ENCODE measurements at places on chromosomes 6 and 20.

- DNase-seq: no peak
Measured at GRCh38 chr6:17167327-17167979, 65.6 kb downstream of the STMND1 start.

DNA sequence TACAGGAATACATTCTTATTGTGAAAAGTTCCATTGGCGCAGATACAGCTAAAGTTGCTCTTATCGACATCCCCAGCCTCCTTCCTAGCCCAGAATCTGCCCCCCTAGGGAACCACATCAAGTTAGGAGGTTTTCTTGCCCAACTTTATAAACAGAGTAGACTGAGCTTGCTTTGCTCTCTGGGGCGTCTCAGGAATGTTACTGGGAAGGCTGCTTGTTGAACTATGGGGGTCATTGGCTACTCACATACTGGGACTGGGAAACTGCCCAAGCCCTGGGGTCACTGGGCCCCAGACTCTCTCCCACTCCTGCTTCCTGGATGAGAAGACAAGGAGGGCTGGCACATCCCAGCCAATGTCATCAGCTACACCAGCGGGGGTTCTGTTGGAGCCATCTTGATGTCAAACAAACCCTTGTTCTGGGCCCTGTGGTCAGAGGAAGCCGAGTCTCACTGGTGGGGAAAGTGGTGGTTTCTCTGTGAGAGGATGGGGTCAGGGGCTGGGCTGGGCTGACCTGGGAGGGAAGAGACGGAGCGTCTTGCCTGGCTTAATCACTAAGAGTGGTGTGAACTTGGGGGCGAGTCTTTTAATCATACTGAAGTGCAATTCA lies 26.0 kb downstream of the BPIFB4 start:
- no peak for DNase-seq

- no peak for DNase-seq
Measured at GRCh38 chr20:21090111-21090618, 16.0 kb downstream of the LINC00237 start.

DNA sequence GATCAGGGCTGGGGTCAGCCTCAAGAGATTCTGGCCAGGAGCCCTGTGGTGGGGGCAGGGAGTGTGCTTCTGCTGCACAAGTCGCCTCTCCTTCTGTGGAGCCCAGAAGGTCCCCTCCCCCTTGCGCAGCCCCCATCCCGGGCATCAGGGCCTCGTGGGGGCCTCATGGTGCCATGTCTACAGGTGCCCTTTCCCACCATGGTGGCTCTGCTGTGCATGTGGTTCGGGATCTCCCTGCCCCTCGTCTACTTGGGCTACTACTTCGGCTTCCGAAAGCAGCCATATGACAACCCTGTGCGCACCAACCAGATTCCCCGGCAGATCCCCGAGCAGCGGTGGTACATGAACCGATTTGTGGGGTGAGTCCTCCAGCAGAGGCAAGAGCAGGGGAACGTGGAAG lies 48.1 kb downstream of the TM9SF4 start:
- DNase-seq: no peak

- no peak for DNase-seq
Measured at GRCh38 chr6:143087856-143088255, 27.2 kb downstream of the AIG1 start.

DNA sequence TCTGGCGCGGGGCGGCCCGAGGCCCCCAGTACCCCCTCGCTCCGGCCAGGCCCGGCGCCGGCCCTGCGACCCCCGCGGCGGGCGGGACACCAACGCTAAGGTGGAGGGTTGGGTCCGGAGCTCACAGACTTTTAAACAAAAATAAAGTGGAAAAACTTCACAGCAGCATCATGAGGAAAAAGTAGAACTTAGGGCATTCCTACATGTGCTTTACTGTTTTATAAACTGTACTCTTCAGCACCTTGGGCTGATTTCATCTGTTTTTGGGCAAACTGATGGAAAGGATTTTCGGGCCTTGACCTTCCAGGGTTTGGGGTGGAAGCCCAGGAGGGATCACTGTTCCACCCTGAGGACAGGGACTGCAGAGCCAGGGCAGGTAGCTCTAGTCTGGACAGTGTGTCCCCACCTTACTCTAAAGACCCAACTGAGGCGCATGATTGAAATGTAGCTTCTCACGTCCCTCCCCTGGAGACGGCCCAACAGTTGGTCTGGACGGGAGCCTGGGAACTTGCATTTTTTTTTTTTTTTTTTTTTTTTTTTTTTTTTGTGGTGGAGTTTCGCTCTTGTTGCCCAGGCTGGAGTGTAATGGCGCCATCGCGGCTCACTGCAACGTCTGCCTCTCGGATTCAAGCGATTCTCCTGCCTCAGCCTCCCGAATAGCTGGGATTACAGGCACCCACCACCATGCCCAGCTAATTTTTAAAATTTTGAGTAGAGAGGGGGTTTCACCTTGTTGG lies 740 bp downstream of the NELFCD start:
- DNase-seq: no peak

GRCh38 chr6:47375426-47375825 lies 65.7 kb upstream of the TNFRSF21 start:
- no peak for DNase-seq

DNA sequence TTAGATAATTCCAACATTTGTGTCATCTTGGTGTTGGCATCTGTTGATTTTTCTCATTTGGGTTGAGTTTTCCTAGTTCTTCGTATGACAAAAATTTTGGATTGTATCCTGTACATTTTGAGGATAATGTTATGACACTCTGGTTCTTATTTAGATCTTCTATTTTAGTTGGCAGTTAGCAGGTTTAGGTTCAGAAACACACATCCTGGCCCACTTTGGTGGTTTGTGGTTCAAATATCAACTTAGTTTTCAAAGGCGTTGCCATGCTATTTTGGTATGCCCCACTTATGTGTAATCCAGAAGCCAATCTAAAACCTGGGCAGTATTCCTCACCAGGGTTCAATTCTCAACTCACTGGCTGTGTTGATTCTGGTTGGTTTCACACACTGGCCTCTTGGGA lies 68.2 kb downstream of the NOX3 start:
- no peak for DNase-seq

DNA sequence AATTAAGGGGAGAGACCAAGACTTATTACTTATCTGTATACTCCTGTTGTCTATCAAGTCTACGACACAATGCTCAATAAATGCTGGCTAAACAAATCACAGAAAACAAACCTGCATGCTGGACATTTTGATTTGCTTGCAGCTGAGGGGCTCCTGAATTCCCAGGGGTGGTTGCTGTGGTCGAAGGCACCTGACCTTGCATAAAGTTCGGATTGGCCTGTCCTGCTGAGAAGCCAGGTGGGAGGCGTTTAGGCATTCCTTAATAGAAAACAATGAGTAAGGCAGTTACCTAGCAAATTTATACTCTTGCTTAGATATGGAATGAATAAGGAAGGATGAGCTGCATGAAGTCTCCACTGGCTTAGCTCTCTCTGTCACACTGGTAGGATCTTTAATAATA lies 50.5 kb downstream of the TP53INP2 start:
- no peak for DNase-seq

DNA sequence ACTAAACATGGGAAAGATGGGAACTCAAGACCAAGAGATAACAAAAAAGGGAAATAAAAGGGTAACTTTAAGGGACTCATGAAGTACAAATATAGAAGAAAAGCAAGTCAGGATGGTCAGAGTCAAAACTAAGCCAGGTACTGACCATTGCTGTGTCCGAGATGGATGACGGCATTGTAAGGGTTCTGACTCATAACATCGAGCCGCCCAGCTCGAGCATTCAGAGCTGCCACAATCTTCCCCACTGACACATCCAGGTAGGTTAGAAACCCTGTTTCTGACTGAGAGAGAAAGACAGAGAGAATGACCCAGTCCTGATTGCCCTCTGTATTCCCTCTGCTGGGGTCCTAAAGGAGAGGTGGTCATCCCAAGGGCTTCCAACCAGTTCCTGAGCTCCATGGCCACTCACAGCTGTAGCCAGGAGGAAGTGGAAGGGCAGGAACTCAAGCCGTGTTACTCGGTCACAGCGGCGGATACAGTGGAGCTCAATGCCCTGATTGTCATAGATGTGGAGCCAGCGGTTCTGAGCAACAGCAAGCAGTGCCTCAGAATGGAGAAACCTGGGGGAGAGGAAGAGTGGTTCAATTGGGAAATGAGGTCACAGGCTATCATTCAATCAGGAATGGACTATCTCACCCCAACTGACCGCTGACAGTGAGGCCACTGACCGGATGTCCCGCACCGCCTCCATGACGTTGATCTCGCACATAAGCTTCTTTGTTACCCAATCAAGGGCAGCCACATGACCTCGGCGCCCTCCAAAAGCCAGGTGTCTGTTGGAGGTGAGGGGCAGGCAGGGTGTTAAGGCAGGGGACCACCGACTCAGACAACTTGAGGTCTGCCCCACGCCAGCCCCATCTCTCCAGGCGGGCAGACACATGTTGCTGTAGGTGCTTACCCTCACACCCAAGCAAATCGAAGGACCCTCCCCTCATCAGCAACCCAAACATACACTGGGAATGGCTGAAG lies 1.8 kb downstream of the WDR46 start:
- DNase-seq: no peak

- DNase-seq: no peak
Measured at GRCh38 chr6:151009576-151009975, 144.1 kb downstream of the MTHFD1L start.

DNA sequence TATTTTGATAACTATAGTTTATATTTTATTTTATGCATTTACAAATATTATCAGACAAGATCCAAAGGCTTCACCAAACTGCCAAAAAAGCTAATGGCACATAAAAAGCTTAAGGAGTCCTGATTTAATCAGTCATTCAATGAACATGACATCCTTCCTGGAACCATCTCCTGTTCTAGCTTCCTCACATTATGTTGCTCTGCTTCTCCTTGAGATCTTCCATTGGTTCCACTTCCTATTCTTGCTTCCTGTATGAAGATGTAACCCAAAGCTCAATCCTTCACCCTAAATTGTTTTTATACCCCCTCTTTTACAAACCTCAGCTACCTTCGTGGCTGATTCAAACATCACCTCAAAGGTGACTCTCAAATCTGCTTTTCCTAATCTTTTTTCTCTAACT lies 4.5 kb upstream of the BRD2 start:
- DNase-seq: no peak

GRCh38 chr6:41934278-41935192 lies 7.1 kb downstream of the CCND3 start:
- no peak for DNase-seq

GRCh38 chr20:48574383-48574782 lies 253.4 kb downstream of the PREX1 start:
- no peak for DNase-seq

GRCh38 chr6:3340894-3341293 lies 82.1 kb downstream of the PSMG4 start:
- DNase-seq: no peak

DNA sequence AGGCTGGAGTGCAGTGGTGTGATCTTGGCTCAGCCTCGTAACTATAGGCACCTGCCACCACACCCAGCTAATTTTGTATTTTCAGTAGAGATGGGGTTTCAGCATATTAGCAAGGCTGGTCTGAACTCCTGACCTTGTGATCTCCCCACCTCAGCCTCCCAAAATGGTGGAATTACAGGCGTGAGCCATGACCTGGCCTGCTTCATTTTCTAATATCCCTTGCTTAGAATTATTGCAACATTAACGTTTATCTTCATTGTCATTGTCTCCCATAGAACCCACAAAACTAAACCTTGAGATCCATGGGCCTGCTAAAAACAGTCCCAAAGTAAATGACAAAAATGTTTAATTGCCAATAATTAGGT lies 6.1 kb downstream of the EEF1A1 start:
- DNase-seq: no peak

- no peak for DNase-seq
Measured at GRCh38 chr6:41336824-41337223, 1.4 kb downstream of the NCR2 start.

DNA sequence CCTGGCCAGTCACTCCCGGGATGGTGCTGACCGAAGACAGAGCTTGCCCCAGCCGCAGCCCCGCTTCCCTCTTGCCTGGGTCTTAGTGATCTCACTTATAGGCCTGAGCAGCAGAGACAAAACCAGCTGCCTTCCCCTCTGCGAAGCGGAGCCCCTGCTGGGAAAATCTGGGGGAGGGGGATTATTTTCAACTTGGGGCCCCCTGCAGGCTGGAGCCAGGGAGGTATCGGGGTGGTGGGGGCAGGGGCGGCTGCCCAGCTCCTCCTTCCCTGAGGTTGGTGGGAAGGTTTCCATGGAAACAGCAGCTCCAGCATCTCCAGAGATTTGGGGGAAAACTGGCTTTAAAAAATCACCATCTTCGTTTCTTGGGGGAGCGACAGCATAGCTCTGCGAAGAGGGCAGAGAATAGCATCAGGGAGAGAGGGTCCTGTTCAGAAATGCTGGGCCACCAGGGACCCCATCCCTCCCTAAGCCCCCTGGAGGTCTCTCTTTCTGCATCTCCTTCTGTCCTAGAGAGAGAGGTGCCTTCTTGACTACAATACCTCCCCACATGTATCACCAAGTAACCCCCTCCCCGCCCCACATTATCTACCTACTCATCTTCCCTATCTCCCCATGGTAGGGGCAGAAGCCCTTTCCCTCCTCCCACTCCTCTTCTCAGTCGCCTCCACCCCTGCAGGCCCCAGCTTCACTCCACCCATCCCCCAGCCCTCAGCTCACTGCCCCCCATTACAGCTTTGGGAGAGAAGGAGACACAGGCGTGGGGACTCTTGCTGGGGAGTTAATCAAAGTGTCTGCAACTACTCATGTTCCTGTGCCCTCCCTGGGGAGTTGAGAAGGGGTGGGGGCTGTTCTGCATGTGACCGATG lies 88.4 kb upstream of the CCDC167 start:
- no peak for DNase-seq

DNA sequence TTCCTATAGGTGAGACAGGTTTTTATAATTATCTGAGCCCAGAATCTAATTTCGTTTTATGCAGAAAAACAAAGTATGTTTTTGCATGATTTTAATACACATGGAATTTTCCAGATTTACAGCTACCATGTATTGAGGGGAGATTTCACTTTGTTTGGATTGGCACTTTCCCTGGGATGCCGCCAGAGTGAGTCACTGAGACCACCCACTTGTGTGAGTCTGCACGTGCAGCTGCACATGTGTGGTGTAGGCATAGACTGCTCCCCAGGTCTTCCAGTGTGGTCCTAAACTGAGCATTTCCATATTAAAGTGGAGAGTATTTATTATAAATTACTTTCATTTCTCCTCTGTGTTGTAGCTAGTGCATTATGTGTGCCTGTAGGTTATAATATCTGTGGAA lies 186.8 kb downstream of the UBE3D start:
- no peak for DNase-seq

DNA sequence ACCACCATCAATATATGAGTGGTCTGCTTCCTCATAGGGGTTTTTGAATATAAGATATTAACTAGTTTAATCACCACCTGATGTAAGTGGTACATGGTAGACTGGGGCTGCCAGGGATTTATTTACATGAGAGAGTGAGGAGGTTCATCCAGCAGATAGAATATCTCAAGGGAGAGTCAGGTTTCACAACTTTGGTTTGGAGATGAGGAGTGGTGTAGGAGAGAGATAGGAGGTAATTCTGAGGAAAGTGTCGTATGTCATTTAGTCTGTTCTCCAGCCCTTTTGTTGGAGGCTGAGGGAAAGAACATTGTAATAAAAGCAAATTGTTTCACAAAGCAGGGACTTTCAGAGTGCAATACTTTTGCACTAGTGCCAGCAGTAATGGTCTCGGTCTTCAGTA lies 16.8 kb downstream of the L3MBTL3 start:
- DNase-seq: no peak
